ENCODE measurements at places on chromosomes 5 and 9. TPM values are rescaled to one million over a fixed set of nuclear protein-coding genes. Genes with fewer than 3 reads are reported as not detected.

Gene SLC22A4
- total RNA-seq: 0.54 TPM

DNA sequence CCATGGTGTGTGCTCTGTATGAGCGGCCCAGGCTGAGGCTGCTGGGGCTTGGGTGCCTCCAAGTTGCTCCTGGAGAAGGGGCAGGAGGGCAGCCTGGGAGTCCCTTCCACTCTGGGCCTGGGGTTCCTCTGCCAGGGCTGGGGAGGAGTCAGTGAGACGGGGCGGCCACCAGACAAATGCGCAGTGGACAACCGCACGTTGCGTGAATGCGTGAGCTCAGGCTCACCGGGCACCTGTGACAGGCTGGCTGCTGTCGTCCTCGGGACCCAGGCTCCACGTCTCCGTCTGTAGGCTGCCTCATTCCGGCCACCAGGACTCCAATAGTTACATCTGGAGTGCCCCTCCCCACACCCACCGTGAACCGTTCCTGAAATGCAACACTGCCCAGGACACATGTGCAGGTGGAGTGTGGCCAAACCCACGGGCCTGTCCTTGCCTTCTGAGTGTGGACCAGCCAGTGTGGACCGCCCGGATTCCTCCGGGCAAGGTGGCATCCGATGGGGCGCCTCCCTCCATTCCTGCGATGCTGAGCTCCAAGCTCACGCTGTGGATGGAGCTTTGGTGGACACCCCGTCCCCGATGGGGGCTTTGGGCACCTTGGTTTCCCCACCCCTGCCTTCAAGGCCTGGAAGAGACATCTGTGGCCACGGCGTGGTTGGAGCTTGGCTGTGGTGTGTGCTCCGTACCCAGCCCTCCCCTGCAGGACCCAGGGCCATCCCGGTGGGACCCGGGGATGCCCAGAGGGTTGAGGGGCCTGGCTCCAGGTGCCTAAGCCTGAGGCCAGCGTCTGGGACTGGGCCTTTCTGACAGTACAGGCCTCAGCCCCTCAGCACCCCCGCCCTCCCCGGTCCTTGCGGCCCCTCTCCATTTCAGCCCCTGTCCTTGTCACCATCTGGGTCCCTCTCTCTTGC is 34.0 kb upstream of the RXRA start:
- DNase-seq: no peak

Gene TMEM215
- total RNA-seq: not detected

- DNase-seq: no peak
Observed at GRCh38 chr9:114682846-114683245, 854 bp upstream of the TEX48 start.

DNA sequence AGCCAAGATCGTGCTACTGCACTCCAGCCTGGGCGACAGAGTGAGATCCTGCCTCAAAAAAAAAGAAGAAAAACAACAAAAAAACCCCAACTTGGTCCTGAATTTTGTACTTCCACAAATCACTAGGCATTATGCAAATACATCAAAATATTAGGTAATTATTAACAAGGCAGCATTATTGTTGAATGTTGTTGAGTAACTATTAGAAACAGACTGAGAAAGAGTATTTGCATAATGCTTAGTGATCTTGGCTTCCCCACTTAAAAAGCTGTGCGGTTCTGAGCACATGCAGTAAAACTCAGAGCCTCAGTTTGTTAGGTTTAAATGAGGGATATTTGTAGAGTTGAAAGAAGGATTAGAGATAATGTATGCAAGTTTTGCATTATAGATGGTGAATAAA is 64.2 kb downstream of the SCAMP1 start:
- no peak for DNase-seq

Gene SPINK4
- total RNA-seq: not detected

DNA sequence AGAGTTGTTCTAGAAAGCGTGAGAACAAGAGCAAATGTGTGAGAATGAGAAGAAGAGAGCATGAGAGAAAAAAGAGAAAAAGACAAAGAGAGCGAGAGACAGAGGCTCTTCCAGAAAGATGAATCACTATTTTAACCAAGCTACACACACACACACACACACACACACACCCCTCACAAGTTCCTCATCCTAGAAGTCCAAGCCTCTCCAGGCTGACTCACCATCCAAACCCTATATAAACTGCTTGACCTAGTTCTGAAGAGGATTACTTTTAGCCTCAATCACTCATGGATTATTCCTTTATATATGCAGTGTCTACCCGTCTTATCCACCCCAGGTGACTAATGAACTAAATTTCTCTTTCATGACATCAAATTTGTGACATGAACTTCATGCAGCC is 37.6 kb downstream of the C9orf57 start:
- no peak for DNase-seq

DNA sequence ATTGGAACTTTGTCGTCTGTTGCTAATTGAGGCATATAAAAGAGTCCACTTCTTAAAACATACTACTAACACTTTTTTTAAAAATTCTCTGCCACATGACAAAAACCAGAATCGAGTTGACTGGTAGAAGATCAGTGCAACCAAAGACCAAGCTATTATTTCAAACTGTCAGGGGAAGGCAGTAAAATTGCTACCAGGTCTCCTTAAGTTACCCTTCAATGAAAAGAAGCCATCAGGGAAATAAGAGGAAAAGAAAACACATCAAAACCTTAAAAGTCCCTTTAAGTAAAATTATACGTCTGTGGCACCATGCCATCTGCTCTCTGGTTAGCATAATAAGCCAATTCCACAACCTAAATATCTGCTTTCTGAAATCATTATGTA is 9.6 kb downstream of the ZNF608 start:
- DNase-seq: no peak

DNA sequence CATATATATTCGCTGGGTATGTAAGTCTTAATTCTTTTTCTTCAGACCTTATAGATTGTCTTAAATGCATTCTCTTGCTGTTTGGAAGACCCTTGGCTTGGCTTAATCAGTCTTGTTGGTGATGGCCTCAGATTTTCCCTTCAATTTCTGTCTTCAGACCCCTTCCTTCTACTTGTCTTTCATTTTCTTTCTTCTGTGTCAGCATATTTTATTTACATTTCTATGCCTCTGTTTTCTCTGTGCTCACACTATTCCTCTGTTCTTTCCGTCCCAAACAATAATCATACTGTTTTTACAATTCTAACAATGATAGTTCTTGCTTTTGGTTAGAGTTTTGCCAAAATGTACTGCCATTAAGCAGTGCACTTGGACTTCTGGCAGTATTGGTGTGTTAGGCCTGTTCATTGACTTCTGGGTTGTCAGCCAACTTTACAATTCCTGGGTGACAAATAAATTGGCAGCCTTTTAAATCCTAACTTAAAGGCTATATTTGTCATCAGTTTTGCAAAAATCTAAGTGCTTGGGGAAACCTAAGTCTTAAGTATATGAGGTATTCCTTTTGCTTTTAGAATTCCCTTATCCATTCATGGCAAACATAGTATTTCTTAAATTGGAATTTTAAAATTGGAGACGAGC is 8.0 kb downstream of the SRFBP1 start:
- DNase-seq: no peak

- DNase-seq: no peak
Observed at GRCh38 chr9:126397056-126397455, 70.4 kb downstream of the MVB12B start.

DNA sequence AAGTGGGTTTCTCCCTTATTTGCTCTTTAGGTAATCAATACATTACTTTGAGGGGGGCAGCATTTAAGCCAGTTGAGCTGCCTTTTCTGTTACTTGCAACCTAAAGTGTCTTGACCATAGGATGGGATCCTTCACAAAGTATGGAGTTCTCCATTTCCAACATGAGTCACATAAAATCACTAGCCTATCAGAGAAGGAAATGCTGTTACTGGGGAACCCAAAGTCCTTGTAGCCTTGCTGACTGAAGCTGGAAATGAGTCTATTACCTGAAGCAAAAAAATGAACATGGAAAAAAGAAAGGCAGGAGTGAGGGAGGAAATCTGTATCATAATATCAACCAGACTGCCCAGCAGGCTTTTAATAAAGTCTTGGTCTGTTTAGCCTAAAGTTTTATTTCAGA is 42.8 kb upstream of the SLIT3 start:
- no peak for DNase-seq

GRCh38 chr5:89255845-89256463 is 373.0 kb upstream of the MEF2C start:
- DNase-seq: no peak

- peak; percentile 3 for DNase-seq
Observed at GRCh38 chr5:165029099-165029870, 1523.9 kb downstream of the MAT2B start.

All from thyroid gland (tissue), 4 donors.